ENCODE measurements at places on chromosomes 6 and 20.

GRCh38 chr20:24102749-24103333 is 114.3 kb upstream of the GGTLC1 start:
- DNase-seq = no peak

- DNase-seq = no peak
Measured at GRCh38 chr6:81865712-81866111, 113.2 kb upstream of the TENT5A start.

GRCh38 chr6:137878486-137879285 is 11.6 kb downstream of the TNFAIP3 start:
- no peak for DNase-seq

DNA sequence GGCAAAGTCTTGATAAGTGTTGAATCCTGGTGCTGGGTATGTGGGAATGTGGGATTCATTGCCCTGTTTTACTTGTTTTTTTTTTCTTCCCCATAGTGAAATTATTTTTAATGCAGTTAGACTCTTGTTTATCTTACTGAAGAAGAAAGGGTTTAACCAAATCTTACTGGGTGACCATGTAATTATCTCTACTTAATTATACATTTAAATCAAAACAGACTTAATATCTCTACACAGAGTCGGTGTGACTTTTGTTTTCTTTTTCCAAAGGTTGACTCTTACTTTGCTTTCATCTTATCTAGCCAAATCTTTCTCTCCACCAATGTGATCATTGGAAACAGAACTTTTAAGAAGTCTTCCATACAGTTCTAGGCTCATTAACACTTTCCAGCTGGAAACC is 67.7 kb upstream of the DYNLRB1 start:
- no peak for DNase-seq

DNA sequence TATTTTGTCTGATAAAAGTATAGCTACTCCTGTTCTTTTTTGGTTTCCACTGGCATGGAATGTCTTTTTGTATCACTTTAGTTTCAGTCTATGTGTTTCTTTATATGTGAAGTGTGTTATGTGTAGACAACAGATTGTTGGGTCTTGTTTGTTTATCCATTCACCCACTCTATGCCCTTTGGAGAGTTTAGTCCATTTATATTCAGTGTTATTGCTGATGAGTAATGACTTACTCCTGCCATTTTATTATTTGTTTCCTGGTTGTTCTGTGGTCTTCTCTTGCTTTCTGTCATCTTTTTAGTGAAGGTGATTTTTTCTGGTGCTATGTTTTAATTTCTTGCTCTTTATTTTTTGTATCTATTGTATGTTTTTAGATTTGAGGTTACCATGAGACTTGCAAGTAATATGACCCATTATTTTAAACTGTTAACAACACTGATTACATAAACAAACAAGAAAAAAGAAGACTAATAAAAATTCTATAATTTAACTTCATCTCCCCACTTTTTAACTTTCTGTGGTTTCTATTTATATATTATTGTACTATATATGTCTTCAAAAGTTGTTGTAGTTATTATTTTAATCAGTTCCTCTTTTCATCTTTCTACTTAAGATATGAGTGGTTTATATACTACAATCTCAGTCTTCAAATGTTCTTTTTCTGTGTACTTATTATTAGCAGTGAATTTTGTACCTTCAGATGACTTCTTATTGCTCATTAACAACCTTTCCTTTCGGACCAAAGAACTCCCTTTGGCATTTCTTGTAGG is 323.4 kb downstream of the BTBD9 start:
- DNase-seq = no peak

GRCh38 chr20:9978397-9979004 is 56.3 kb upstream of the ANKEF1 start:
- no peak for DNase-seq

DNA sequence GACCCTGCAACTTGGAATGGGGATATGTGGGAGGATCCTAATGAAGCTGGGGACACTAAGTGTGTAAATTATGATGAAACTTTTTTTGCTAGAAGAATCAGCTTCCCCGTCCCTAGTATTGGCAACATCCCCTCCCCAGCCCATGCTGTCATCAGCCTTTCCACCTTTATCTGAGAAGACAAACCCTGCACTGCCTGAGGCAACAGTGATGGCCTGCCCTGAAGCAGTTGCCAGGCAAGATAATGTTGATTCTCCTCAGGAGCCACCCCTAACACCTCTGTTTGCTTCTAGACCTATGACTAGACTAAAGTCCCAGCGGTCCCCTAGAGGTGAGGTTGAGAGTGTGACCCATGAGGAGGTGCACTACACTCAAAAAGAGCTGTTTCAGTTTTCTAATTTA is 27.1 kb downstream of the MICA start:
- no peak for DNase-seq

DNA sequence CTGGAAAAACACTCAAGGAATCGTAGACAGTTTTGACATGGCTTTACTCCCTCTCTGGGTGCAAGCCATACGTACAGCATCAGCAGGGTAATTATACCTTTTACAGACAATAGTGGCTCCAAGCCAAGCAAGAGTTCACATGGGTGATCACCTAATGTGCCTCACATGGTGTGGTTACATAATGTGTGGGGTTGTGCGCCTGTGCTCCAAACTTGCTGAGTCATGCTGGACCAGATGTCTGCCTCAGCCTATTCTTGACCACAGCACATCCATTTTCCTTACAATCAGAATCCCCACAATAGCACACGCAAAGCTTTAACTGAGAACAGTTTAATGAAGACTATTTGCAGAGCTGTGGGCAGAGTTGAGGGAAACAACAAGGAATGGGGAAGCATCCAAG is 74.5 kb downstream of the ALDH8A1 start:
- no peak for DNase-seq

DNA sequence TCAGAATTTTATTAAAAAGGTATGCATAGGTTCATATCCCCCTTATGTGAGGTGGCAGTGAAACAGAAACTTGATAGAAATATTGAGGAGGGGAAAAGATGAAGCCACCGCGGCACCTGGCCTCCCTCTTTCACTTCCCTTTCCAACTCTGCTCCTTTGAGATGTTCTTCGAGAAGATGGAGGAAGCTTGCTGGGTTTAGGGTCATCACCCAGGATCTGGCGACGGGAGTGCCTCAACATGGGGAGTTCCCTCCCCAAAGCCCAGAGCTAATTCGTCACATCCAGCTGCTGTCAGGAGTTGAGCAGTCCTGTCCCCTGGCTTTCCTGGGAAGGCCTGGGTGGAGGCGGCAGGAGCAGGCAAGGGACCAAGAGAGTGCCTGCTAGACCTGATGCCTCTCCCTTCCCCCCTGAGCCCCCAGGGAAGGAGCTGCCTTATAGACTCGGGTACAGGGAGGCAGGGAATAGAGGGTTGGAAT is 29.1 kb downstream of the RREB1 start:
- DNase-seq = no peak

GRCh38 chr20:50318710-50319109 is 128.1 kb downstream of the CEBPB start:
- no peak for DNase-seq

DNA sequence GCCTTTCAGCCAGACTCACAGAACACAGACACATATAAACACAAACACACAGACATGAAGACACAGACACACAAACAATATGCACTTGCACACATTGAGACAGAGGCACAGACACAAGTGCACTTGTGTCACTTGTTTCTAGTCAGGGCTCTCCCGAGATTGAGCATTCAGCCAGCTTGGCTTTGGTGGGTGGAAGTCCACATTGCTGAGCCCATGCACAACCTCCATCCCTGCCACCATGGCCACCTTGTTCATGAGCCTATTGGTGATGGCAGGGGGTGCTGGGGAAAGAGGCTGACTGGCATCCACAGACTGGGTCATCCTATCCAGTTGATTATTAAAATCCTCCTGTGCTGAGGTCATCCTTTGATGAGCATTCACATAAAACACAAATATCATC is 11.5 kb upstream of the CST7 start:
- DNase-seq = no peak

DNA sequence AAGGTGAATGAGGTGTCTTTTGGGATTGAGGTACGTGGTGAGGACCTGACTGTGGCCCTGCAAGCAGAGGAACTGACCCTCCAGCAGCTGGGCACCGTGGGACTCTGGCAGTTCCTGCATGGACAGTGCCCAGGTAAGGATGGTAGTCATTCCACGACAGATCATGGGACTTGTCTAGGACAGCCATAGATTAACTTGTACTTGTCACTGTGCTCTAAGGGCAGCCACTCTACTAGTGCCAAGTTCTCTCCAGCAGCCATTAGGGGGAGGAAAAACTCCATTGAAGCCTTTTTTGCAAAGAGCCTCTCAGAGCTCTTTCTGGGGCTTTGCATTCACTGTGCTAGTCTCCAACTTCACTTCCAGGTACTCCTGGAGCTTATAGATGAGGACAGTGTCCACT is 20.4 kb downstream of the TAF11 start:
- no peak for DNase-seq

Data from left colon (tissue), 2 donors.